Memory B cell (primary cell): ENCODE measurements at places on chromosomes 3 and 15.

DNA sequence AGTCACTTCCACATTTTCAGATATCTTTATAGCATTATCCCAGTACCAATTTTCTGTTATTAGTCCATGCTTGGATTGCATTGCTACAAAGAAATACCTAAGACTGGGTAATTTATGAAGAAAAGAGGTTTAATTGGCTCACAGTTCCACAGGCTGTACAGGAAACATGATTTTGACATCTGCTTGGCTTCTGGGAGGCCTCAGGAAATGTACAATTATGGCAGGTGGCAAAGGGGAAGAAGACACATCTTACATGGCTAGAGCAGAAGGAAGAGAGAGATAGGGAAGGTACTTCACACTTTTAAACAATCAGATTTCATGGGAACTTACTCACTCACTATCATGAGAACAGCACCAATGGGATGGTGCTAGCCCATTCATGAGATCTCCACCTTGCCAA is 172.3 kb upstream of the GPR149 start:
- DNase-seq, result no peak
- H3K27ac ChIP-seq, result no peak overlapping the region
- no peaks in the 10 kb centered on the region for H3K4me1 ChIP-seq
- H3K36me3 ChIP-seq, result no peaks in the 10 kb centered on the region
- no peaks in the 10 kb centered on the region for H3K27me3 ChIP-seq

GRCh38 chr3:14487086-14487485 is 53.1 kb downstream of the GRIP2 start:
- H3K4me1 ChIP-seq, result no peaks in the 10 kb centered on the region
- no peak overlapping the region for H3K4me3 ChIP-seq
- no peak overlapping the region for H3K27ac ChIP-seq
- H3K27me3 ChIP-seq, result no peaks in the 10 kb centered on the region
- peaks cover 35% of the 10 kb centered on the region for H3K36me3 ChIP-seq

DNA sequence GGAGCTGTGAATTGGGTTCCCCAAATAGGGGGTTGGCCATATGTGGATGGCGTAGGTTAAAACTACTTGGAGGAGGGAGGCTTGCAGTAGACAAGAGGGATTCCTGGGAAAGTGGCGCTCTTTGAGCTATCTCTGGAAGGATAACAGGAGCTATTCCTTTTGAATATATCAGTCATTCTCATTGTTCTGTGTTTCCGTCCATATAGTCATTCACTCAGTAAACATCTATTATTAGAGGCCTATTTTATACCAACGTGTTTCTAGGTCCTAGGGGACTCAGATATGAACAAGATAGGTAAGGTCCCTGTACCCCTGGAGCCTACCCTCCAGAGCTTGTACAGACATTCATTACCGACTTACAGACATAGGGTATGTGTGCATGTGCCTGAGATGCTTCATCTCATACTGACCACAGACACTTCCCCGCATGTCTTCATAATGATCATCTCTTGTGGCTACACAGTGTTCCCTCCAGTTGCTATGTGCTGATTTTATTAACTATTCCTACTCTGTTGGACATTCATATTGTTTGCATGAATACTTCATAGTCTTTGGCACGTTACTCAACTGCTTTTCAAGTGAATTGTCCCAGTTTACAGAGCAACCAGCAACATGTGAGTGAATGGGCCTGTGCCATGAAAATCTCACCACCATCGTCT is 55.8 kb upstream of the VILL start:
- peaks cover 16% of the 10 kb centered on the region for H3K27me3 ChIP-seq
- no peaks in the 10 kb centered on the region for H3K4me1 ChIP-seq
- H3K4me3 ChIP-seq, result no peak overlapping the region
- no peak overlapping the region for H3K27ac ChIP-seq
- no peaks in the 10 kb centered on the region for H3K36me3 ChIP-seq

DNA sequence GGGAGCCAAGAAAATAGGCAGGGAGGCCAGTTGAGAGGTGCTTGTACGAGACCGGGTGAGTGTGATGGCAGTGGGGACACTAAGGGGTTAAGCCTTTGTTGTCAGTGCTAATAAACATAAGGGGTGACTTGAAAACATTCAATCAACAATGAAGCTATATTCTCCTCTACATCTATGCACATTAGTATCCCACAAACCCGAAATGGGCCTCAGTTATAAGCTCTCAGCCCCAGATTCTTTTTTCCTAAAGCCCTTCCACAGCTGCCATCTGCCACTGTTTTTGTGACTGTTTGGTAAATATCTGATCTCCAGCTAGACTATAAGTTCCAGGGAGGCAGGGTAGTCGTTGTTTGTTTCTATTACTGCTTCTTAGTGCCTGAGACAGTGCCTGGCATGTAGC is 118.2 kb downstream of the CADPS start:
- no peaks in the 10 kb centered on the region for H3K36me3 ChIP-seq
- no peak overlapping the region for H3K4me3 ChIP-seq
- DNase-seq, result no peak
- H3K27ac ChIP-seq, result no peak overlapping the region
- H3K27me3 ChIP-seq, result no peaks in the 10 kb centered on the region
- H3K4me1 ChIP-seq, result no peaks in the 10 kb centered on the region

GRCh38 chr15:68609629-68610028 is 30.8 kb downstream of the CORO2B start:
- no peak for DNase-seq
- H3K36me3 ChIP-seq, result peaks cover 2% of the 10 kb centered on the region
- peaks cover 8% of the 10 kb centered on the region for H3K27me3 ChIP-seq
- no peaks in the 10 kb centered on the region for H3K4me1 ChIP-seq
- no peak overlapping the region for H3K4me3 ChIP-seq
- no peak overlapping the region for H3K27ac ChIP-seq
